Sigmoid colon (tissue), 7 donors: ENCODE measurements at places on chromosomes 11 and 22. TPM values are rescaled to one million over a fixed set of nuclear protein-coding genes. Genes with fewer than 3 reads are reported as not detected.

C11orf52 gene
- polyA plus RNA-seq = 6.3 TPM

PANX3 gene
- not detected for polyA plus RNA-seq

ARHGAP8 gene
- 12.0 TPM for polyA plus RNA-seq

MN1 gene
- 0.85 TPM for polyA plus RNA-seq

SCGB1C1 gene
- not detected for polyA plus RNA-seq

NLRP6 gene
- polyA plus RNA-seq = 3.3 TPM

CRYBB3 gene
- polyA plus RNA-seq = 1.4 TPM

- DNase-seq = no peak
These were observed 138.9 kb downstream of the DDX10 start for GRCh38 chr11:108803776-108804175.

DNA sequence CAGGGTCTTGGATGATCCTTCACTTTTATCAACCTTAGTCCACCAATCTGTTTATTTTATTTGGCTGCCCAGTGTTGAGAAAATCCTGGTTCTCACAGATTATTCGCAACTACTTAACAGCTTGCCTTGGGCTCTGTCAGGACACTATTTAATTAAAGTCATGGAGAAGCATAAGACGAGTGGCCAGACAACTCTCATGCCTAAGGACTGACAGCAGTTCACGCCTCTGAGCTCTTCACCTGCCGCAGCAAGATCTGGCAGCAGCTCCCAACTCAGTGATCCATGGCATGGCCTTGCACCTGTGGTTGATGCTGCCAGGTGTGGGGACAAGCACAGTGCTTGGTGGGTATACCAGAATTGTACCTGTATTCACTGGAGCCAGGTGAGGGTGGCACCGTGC lies 37.8 kb downstream of the HIRA start:
- DNase-seq = no peak

- DNase-seq = no peak
These were observed 34.8 kb upstream of the FZD4 start for GRCh38 chr11:86990031-86990430.

DNA sequence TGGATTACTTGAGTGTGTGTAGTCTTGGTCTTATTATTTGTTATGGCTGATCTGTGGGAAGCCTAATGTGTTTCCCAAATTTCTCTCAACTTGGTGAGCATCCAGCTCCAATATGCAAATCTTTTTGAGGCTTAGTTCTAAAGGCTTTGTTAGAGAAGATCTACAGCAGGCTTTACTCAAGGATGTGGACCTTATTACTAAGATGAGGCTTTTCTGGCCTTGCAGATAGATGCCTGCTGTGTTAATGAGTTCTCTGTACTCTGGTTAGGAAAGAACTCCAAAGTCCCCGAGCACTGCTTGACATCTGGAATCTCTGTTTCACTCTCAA lies 24.1 kb downstream of the MYEOV start:
- no peak for DNase-seq

GRCh38 chr11:8084352-8084751 lies 3.3 kb downstream of the TUB start:
- DNase-seq = no peak

- no peak for DNase-seq
These were observed 15.6 kb downstream of the PISD start for GRCh38 chr22:31646186-31647019.

- no peak for DNase-seq
These were observed 5.6 kb downstream of the DUSP8 start for GRCh38 chr11:1566381-1567051.

DNA sequence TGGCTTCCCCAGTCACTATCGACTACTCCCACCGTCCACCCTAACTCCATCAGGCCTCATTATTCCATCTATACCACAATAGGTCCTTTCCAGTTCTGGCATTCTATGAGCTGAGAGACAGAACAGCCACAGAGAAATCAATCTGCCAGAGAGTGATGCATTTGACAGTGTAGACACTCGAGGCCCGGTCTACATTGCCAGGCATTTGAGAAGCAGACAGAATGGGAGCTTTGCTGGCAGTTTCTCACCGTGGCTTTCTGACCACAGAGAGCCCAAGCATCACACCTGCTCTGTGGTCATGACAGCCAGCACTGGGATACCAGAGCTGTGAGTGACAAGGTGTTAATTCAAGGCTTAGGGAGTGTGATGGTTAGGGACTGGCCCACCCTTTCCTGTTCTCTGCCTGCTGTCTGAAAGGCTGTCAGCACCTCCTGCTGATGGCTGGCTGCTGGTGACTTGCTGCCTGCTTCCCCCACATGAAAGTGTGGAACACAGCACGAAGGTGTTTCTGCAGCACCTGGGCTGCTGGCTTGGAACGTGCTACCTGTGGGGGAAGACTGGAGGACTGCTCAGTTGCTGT lies 137.8 kb downstream of the KIRREL3 start:
- DNase-seq = no peak

DNA sequence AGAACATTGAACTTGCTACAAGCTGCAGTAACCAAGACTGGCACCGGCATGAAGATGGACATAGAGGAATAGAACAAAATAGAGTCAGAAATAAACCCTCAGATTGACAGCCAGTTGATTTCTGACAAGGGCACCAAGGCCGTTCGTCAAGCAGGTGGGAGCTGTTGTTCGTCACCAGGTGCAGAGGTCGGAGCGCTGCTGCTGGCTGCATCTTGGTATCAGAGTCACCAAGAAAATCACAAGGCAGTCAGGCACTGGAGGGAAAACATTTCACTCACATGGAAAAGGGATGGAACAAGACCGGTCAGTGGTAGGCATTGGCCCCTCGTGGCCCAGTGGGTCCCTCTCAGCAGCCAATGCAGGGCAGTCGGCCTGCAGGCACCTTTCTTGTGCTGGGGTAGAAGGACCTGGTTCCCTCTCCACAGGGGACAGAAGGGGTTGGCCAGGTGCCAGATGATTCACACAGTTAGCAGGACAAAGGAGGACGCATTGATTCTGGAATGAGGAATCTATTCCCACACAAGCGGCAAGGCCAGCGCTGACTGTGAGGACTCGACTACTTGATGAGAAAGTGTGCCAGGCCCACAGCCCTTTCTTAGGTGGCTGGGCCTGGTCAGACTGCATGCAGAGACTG lies 115.8 kb upstream of the FGF3 start:
- DNase-seq = peak; percentile 58

DNA sequence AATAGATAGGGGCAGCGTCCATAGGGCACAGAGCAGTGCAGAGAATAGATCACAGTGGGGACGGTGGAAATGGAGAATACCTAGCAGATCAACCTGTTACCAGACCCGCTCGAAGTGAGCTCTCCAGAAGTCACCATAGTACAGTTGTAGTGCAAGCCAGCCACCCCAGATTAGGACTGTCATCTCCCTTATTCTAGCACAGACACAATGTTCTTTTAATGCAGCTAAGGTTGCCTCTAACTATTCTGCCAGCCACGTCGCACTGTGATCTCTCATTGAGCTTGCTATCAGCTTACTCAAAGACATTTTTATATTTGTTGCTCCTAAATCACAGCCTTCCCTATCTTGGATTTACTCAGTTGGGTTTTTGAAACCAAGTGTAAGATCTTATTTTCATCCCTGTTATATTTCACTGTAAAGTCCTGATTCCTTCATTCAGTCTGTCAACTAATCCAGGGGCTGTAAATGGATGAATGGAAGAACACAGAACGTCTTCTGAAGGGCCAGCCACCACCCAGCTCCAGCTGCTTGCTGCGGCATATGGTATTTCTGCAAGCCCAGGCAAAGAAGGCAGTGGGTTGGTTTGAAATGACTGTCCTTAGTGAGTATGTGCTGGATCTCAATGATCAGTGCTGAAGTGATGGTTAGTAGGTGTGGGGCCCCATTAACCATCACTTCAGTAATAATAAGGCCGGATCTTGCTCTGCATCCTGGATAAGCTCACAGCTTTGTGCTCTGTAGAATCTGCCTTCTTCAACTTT lies 3.4 kb downstream of the PARVA start:
- DNase-seq = no peak

GRCh38 chr22:42169055-42169469 lies 38.5 kb upstream of the CYP2D6 start:
- DNase-seq = peak; percentile 78

- DNase-seq = no peak
These were observed 48.2 kb upstream of the CEP295 start for GRCh38 chr11:93613231-93613831.

- DNase-seq = peak; percentile 70
These were observed 32.2 kb upstream of the PLET1 start for GRCh38 chr11:112292785-112293407.

DNA sequence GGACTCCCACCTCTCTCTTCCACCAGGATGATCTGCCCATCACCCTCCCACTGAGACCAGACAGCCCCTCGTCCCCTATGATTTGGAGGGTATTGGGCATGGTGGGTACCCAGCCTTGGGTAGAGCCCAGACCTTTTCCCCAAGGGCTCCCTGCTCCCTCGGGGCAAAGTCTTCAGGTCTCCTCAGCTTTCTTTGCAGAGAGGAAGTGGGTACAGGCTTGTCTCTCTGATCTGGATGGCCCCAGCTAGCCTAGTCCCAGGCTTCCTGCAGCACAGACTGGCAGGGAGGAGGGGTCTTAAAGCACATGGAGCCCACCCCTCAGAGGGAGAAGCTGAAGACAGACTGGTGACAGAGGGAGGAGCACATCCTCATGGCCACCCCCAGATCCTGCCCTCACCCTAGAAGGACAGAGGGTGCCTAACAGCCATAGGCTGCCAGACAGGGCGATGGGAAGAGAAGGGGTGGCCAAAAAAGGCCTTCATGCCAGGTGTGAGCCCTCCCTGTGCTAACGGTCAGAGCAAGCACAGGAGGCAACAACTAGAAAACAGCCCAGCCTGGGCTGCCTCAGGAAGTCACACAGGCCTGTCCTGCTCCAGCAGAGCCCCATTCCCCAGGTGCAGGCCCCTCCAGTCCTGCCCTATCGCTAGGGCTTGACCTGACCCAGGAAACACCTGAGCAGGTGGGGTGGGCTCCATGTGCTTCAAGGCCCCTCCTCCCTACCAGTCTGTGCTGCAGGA lies 30.4 kb downstream of the SLC22A12 start:
- no peak for DNase-seq

DNA sequence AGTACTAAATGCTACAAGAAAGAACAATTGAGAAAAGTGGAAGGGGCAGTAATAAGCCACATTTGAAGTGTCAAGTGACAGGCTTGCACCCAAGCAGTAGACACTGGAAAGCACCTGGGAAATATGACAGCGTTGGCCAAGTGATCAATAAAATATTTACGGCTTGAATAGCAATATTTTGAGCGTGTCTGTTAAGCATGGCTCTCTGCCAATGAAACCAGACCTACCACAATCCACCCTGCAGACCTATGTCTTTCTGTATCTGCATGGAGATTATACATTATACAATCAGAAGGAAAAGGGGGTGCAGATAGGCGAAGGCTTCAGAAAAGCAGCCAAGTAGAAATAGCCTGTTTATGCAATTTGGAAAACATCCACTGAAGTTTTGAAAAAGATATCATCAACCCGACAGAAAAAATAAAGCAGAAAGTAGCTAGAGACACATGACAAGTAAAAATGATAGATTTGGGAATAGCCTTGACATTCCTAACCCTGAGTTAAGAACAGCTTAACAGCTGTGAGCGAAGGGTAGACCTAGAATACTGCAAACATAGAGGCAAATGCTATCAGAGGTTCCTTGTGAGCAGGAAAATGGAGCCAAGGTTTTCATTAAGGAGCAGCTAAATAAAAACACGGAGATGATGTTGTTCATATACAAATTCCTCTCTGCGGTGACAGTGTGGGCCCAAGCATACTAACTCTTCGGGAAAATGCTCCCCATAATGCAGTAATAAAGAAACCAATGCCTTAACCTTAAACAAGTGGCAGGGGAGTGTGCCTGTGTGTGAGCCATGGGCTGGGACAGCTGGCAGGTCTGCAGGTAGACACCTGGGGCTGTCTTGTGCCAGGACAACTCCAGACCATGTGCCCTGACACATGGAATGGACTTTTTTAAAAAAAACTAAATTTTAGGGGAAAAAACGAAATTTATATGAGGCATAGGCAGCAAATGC lies 71.3 kb downstream of the ETS1 start:
- no peak for DNase-seq

DNA sequence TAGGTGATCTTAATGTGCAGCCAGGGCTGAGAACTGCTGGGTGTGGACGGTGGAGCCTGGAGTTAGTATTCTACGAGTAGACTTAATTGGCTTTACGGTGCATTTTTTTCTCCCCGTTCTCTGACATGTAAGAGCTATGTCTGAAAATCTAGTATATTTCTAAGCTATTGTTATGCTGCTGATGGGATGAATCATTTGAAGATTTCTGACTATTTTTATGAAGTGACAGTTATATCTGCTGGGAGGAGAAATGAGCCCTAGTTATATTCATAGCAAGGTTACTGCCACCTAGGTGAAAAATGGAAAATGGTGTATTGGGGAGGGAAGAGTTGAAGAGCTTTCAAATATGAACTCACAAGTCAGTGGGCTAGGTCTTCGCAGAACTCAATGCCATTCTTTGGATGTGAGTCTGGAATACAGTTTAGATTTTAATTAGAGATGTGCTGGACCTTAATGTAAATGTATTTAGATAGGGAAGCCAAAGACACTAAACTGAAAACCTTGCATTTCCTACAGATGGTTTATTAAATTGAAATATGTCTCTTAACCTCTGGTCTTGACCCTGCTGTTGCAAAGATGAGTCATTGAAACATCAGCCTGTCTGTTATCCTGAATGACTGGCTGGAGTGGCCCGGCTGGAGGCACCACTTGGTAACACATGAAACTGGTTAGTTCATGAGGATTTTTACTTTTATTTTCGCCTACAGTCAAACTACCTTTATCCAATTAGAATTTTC lies 293.7 kb downstream of the DDX10 start:
- no peak for DNase-seq

GRCh38 chr11:85694385-85694980 lies 8.5 kb upstream of the CCDC89 start:
- no peak for DNase-seq

- no peak for DNase-seq
These were observed 10.6 kb upstream of the CDC42EP1 start for GRCh38 chr22:37549704-37550059.

GRCh38 chr11:11561991-11562390 lies 59.8 kb downstream of the GALNT18 start:
- no peak for DNase-seq

GRCh38 chr22:49351761-49352227 lies 475.9 kb downstream of the BRD1 start:
- no peak for DNase-seq

DNA sequence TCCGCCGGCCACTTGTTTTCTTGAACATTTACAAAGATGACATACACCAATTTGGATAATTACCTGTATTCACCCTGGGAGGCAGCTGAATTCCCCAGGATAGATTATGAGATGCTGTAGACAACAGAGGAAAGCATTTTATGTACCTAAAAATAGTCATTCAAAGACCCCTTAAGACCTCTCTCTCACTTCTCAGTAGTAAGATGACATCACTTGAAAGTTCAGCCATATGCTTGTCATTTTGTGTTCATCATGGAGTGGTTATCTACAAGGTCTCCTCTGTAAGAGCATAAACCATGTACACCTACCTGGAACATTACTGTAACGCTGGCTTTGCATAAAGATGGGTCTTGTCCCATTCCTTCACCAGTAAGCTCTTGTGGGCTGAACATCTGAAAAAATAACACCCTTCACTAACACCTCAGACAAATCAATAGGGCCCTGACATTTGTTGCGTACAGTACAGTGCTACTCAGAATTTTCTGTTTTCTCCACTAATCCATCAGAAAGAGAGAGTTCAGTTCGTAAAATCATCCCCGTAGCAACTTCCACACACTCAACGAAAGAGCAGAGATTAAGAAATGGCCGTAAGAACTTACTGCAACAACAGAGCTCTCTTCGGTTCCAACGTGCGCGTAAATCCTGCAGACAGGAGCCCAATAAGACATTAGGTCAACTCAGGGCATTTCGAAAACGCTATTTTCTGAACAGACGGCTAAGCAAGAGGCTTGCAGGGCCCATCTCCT lies 15.6 kb upstream of the WDR74 start:
- DNase-seq = no peak
